Aorta (tissue), 5 donors: ENCODE measurements at places on chromosomes 6 and 20.
A peak's percentile ranks its signal among the peaks of the same experiment; 100 is the strongest.

- DNase-seq, result no peak
Observed at GRCh38 chr6:135043364-135043763, 11.3 kb downstream of the HBS1L start.

DNA sequence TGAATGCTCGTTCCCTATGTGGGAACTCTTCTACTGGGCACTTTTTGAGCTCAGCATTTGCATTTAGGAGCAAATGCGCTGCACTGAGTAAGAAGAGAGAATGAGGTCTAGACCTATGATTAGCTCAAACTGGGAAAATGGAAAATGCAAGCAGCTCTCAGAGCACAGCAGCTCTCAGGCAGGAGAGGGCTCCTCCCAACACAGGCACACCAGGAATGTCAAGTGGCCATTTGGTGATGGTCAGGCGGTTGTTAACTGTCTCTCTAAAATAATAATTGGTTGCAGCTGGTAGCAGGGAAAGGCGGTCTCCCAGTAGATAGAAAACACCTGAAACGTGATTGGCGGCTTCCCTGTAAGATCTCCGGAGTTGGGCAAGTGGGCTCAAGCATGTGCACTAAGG lies 162.0 kb upstream of the ECI2 start:
- no peak for DNase-seq

- DNase-seq, result no peak
Observed at GRCh38 chr6:168338777-168339176, 19.2 kb upstream of the DACT2 start.

DNA sequence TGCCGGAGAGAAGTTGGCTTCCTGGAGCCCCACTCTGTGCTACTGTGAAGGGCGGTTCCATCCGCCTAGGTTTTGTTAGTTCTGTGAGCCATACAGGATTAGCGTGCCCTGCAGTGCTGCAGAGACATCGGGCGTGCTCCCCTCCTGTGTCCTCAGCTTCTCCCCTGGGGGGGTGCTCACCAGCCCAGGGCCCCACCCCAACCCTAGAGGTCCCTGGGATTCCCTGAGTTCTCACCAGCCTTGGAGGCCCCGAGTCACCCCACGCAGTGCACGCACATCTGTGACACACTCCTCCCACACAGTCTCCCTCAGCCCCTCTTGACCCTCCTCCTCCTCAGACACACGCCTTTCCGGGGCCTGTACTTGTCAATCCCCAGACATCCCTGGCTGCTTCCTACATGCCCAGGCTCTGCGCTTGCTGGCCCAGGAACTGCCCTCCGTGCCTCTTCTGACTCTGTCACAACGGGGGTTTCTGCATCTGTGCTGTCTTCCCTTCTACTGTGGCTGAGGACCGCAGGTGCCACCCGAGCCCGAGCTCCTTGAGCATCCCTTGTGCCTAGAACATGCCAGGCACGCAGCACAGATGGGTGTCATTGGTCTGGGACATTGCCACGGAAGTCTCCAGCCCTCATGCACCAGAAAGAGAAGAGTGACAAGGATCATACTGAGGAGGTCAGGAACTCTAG lies 123.2 kb upstream of the RPS6KA2 start:
- no peak for DNase-seq

GRCh38 chr20:20690676-20691476 lies 21.6 kb downstream of the RALGAPA2 start:
- no peak for DNase-seq

DNA sequence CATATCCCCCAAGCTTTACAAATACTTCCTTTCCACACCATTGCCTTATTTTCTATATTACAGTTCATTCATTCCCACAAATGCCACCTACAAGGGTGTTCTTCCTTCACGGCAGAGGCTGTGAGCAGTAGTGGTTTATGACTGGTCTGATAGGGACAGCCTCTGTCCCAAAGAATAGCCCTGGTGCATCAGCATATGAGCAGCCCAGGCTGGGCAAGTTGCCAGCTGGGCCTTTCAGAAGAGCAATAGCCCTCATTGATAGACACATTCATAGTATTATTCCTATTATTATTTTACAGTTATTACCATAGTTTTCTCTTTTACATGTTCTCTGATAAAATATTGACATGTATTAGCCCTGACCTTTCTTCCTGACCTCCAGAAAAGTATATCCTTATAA lies 149.9 kb downstream of the MMS22L start:
- no peak for DNase-seq

DNA sequence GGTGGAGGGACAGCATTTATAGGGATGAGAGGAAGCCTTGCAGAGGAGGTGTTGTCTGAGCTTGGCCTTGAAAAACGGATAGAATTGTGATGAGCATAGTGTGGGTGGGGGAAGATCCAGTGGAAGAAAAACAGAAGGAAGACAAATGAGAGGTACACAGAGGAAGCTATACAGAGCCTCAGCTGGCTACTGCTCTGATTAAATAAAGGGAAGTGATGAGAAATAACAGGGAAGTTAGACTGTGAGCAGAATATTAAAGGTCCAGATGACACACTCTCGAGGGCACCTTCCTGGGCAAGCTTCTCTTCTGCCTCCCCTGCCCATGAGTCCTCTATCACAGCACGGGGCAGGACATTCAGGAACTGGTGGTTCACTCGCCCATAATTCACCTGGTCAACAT lies 182.3 kb downstream of the KIF16B start:
- DNase-seq, result no peak

GRCh38 chr6:8213995-8214394 lies 111.6 kb upstream of the EEF1E1 start:
- DNase-seq, result no peak

- no peak for DNase-seq
Observed at GRCh38 chr20:46705378-46705729, 4.1 kb upstream of the SLC2A10 start.

DNA sequence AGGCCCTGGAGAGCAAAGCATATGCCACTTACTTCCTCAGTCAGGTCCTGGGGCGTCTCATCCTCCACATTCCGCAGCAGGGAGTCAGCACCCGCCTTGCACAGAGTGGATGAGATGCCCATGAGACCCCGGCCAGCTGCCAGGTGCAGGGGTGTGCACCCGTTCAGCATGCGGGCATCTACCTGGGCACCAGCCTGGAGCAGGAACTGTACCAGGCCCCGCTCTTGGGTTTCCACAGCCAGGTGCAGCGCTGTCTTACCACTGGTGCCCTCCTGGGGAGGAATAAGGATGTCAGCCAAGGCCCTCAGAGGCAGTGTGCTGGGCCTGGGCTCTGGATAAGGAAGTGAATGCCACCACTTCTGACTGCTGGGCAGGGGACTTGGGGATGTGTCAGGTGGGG lies 2.7 kb upstream of the SLC35B2 start:
- DNase-seq, result peak; percentile 69

- no peak for DNase-seq
Observed at GRCh38 chr6:144879436-144879835, 594.3 kb downstream of the UTRN start.

- DNase-seq, result peak; percentile 66
Observed at GRCh38 chr20:21102603-21103311, 3.4 kb downstream of the LINC00237 start.

- DNase-seq, result no peak
Observed at GRCh38 chr20:43178080-43178479, 11.6 kb downstream of the PTPRT start.

GRCh38 chr6:87837444-87837843 lies 135.4 kb upstream of the AKIRIN2 start:
- DNase-seq, result no peak

- DNase-seq, result no peak
Observed at GRCh38 chr6:21856456-21856825, 262.9 kb downstream of the SOX4 start.

DNA sequence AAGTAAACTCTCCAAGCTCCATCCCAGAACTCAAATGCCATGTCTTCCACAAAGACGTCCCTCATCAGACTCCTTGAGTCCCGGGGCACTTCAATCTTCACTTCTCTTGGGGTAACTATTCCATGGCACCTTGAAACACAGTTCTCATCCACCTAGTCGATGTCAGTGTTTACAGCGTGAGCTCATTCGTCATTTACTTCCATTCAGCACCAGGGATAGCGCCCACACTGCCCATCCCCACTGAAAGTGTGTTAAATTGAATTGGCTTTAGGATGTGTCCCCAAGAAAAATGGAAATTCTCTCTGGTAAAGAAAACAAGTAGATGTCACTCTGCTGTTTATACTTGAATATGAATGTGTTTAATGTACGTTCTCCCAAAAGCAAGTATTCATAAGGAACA lies 31.3 kb downstream of the KCNK15 start:
- DNase-seq, result no peak

DNA sequence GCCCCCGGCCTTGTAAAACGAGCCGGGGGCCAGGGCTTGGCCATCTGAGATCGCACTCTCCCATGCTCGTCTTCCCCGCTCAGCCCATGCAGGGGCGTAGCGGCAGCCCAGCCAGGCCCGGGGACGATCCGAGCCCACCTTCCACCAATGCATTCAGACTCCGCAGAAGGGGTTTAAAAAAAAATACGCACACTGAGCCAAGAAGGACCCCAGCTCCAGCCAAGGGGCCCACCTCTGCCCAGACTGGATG lies 320 bp downstream of the GSTA4 start:
- peak; percentile 59 for DNase-seq

GRCh38 chr6:167828325-167828956 lies 1.7 kb downstream of the AFDN start:
- no peak for DNase-seq

GRCh38 chr6:166586424-166587156 lies at the start of gene RAMACL:
TSS of gene RAMACL (minus strand) at chr6:166586678. CDS start at chr6:166586477, 201 bp downstream.
- DNase-seq, result no peak

DNA sequence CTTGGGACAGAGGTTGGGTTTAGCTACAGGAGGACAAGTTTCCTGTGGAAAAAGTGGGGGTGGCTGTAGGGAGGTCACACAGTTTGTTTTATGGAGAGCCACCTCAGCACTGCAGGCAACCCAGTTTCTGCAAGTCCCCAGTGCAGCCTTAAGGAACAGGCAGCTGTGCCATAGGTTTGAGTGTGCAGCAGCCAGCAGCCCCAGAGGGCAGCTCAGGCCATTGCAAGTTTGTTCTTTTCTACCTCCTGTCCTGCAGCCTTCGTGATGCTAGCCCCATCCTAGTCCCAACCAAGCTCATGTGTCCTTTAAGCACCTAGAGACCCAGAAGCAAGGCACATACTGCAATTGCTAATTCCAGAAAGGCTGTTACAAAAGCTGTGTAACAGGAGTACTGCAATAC lies 58.8 kb downstream of the ZBTB9 start:
- no peak for DNase-seq
